ENCODE measurements at places on chromosomes 7 and 10. TPM values are rescaled to one million over a fixed set of nuclear protein-coding genes. Genes with fewer than 3 reads are reported as not detected.

The TDRD1 gene
- not detected for total RNA-seq

The SFTPA1 gene
- not detected for total RNA-seq

The TRIM73 gene
- 0.72 TPM for total RNA-seq

The CPN1 gene
- not detected for total RNA-seq
